Stimulated activated CD4-positive, alpha-beta T cell treated with anti-CD3 and anti-CD28 coated beads, Interleukin-4, amount 100 ng/mL, for 4 hours (primary cell): ENCODE measurements at places on chromosomes 11 and 22.

DNA sequence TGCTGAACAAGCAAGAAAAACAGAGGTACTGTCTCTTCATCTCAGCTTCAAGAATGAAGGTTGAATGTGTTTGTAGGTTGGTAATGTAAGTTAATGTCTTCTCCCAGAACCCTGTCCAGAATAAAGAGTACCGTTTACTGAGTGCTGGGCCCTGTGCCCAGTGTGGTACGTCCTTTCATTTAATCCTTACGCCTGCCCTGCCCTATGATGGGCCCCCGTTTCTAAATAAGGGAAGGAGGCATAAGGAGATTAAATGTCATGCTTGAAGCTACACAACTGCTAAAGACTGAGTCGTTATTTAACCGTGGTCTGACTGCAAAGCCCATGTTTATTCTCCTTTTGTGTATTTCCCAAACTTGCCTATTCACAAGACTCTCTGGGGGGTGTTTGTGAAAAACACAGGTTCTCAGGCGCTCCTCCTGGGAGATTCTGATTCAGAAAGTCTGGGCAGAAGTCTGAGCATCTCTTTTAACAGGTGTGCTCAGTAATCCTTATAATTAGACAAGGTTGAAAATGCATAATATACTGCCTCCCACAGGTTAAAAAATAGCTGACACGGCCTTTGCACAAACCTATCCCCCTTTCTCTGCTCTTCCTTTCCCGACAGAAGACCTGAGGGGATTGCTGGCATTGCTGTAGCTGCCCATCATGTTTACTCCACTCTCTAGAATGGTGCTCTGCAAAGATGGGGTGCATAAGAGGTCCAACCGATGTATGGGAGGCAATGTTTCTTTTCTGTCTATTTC lies 56.3 kb upstream of the ZBTB44 start:
- no peak for DNase-seq

DNA sequence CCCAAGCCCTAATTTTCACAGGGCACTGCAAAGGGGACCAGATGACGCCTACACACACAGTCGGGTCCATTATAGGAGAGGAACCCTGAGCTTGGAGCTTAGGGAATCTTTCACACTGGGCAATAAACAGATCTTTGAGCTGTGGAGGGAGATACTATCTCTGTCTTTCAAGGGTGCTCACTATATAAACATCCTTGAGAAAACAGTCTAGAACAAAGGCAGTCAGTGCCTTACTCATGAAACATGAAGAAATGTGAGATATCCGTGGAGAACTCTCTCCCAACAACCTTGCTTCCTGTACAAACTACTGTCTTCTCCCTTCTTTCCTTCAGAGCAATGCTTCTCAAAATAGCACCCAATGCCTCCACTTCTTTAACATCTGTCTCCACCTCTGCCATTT lies 109.0 kb upstream of the APOA1 start:
- no peak for DNase-seq

- peak; percentile 29 for DNase-seq
Measured at GRCh38 chr11:14764579-14765527, 121.2 kb downstream of the PDE3B start.

DNA sequence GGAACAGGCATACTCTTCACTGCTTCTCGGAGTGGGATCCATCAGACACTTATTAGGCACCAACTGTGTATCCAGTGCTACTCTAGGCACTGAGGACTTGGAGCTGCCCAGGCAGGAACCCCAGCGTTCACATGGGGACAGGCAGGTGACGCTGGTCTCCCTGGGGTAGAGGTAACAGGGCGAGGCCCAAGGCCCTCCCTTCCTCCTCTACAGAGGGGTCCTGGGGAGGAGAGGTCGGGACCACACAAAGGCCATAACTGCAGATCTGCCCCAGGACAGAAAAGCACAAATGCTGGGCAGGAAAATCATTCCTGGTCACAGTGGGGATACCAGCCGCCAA lies 262.2 kb downstream of the BRD1 start:
- no peak for DNase-seq

GRCh38 chr11:20203831-20204230 lies 43.6 kb upstream of the DBX1 start:
- DNase-seq: no peak

DNA sequence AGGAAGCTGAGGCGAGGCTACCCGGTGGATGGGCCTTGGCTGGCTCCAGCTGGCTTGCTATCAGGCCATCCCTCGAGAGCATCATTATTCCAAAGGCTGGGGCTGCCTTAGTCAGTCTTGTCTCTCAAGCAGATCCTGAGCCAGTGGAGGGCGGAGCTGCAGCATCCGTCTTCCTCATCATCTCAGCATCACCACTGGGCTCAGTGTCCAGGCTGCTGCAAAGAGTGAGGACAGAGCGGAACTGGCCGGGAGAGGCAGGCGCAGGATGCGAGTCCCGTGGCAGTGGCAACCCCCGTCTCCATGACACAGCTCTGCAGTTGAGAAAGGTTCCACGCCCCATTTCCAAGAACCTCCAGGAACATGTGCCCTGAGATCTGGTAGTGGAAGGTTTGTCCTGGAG lies 4.4 kb downstream of the TP53I11 start:
- no peak for DNase-seq

DNA sequence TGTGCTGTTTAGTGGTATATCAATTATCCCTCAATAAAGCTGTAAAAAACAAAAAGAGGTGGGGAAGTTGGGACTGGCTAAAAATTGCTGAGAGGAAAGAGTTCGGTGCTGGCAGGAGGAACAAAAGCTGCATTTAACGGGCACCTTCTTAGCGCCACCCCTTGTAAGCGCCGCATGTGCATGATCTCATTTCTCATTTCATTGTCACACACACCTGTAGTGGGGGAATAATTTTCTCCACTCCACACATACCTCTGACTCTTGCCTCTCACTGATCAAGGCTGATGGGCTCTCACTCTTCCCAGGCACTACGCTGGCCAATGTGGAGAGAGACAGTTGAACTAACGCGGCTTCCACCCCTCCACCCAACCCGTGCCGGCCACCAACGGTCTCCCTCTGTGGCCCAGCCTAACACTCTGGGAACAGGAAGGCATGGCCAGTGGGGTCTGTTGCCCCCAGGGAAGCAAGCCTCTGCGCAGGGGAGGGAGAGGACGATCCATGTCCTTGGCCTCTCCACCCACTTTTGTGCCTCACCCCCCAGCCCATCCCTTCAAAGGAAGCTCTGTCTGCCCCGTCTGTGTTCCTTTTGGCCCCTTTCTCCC lies 186.7 kb upstream of the SYT13 start:
- DNase-seq: no peak

DNA sequence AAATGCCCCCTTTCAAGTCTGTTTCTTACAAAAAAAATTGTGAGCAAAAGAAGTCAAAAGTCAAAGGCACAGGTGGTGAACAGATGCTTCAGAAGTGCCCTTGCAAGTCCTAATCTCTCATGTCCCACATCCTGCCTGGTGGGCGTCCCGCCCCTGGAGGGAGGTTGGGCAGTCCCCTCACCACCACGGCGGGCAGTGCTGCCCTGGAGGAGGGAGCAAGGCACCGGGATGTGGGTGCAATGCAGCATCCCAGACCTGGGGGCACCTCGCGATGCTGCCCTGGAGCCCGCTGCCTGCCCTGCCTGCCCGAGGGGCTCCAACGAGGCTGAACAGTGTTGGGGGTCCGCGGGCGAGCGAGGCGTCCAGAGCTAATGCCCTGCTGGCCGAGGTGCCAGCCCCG lies 15.9 kb downstream of the MRGPRG start:
- DNase-seq: no peak

DNA sequence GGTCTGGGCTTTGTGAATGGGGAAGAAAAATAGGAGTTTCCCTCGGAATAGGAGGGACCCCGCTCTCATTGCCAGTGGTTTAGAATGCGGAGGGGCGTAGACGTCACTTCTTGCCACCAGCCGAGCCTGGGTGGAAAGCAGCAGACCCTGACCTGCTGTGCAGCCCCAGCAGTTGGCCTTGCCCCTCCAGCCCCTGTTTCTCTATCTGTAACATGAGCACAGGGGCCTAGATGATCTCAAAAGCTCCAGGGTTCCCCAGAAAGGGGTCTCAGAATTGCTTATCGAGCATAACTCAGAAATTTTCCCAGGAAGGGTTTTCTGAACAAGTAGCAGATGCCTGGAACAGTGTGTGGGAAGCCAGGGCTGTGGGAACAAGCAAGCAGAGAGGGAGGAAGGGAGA lies 43.9 kb downstream of the C11orf91 start:
- no peak for DNase-seq

- DNase-seq: no peak
Measured at GRCh38 chr11:35042224-35042623, 96.7 kb upstream of the CD44 start.

DNA sequence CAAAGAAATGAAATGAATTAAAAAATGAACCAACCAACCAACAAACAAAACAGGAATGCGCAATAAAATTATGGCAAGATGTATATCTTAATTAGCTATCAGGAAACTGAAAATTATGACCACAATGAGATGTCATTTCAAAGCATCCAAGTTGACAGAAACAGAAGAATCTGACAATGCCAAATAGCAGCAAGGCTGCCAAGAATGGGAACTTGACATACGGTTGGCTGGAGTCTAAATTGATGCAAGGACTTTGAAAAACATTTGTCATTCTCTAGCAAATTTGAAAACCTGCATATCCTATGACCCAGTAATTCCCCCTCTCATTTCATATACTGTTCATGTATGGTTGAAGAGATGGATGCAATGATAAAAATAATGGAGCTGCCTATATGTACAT lies 1262.6 kb downstream of the TBC1D22A start:
- no peak for DNase-seq

DNA sequence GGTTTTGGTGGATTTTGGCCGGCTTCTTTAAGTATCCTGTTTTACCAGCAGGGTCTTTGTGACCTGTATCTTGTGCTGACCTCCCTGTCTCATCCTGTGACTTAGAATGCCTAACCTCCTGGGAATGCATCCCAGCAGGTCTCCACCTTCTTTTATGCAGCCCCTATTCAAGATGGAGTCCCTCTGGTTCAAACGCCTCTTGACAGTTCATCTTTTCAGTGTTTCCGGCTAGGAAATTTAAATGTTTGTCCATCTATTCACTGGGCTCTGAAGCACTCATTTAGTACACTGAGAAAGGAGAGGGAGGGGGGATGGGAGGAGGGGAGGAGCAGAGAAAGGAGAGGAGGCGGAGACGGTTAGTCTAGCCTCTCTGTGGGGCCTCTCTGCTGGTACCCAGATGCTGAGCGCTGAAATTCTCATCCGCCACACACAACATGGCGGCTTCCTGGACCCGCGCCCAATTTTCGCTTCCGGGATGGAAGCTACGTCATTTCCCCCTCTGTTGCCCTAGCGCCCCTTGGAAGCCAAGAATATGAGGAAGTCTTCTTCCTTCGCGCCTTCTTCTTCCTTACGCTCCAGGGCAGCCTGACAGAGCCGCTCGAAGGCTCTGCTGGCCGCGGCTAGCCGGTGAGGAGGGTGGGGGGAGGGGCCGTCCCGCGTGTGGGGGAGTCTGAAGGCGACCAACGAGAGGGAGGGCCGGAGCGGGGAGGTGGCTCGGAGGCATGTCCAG lies 69.0 kb upstream of the SYT13 start:
- peak; percentile 86 for DNase-seq

DNA sequence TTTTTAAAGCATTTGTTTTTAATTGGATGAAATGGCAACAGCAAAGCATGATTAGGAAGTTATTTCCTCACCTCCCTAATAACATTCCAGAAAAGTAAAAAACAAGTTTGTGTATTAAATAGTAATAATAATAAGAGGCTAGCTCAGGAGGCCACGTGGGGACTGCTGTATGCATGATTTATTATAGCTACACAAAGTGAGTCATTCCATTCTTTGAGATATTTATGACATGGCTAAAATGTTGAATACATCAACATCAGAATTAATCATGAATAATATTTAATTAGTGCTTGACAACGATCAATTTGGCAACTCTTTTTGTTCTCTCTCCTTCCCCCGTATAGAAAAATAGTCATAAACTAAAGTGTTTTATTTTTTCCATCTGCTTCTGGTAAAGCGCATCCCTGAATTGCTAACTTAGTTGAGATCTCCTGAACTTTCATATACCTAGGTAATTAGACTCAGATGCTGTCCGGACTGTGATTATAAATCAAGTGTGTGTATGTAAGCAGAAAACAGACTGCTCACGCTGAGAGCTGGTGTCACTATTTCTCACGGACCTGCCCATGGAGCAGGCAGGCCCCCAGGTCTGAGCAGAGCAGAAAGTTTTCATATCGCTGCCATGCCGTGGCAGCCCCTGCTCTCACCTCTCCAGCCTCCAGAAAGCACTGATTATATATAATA lies 125.7 kb downstream of the WT1 start:
- DNase-seq: no peak

DNA sequence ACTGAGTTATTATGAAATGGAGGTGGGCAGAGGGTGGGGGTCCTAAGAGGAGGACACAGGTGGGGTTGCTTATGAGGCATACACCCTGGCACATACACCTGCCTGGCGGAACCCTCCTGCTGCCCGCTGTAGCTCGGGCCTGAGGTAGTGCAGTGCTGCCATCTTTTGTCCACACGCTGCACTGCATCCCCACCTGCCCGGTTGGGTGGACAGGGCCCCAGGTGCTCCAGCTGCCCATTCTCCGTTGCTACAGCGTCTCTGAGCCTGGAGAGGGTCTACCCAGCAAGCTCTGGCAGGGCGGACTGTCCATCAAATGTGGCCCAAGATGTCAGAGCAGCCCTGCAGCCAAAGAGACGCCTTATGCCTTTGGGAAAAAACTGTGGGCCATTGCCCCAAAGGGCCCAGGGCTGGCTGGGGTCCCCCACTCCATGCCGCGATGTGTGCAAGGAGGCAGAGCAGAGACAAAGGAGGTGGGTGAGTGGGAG lies 131.2 kb downstream of the BUD13 start:
- no peak for DNase-seq

DNA sequence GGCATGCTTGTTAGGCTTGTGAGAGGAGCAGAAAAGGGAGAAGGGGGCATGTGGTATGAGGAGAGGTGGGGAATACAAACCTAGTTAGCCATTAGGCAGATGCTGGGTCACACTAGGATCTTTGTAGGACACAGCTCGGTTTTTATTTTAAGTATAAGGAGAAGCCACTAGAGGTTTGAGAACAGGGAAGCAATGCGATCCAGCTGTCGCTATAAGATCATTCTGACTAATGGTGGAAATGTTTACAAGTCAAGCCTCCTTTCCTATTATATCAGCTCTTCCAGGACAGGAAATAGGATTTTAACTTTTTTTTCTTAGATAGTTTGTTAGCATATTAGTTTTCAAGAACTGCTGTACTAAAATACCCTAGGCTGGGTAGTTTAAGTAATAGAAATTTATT lies 609.9 kb downstream of the INSC start:
- no peak for DNase-seq

DNA sequence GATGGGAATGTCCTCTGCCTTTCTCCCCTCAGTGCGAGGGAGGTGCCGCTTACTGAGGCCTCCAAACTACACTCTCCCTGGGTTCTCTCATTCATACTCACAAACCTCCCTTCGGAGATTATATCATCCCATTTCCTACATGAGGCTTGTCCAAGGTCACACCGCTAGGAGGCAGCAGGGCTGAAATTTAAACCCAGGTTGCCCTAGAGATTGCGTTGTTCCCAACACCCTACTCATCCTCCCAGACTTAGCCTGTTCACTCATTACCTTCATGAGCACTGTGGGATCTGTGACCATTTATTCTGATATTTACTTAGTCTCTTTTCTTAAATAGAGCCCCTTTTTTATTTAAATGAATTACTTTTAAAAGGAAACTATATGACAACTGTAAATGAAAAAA lies 31.1 kb downstream of the SDHAF2 start:
- DNase-seq: no peak

- DNase-seq: no peak
Measured at GRCh38 chr22:49299821-49300231, 527.8 kb downstream of the BRD1 start.

GRCh38 chr22:22074634-22075381 lies 92.2 kb upstream of the TOP3B start:
- DNase-seq: no peak
